ENCODE measurements at places on chromosomes 5 and 9. TPM values are rescaled to one million over a fixed set of nuclear protein-coding genes. Genes with fewer than 3 reads are reported as not detected.

Gene PCDHGB7
- 14.1 TPM for total RNA-seq

GRCh38 chr9:76662476-76663281, 101.6 kb upstream of the PCA3 start:
- no peak overlapping the region for H3K4me3 ChIP-seq
- peaks cover 15% of the 10 kb centered on the region for H3K4me1 ChIP-seq
- peak overlapping the region; percentile 62 for H3K27ac ChIP-seq
- H3K27me3 ChIP-seq: no peaks in the 10 kb centered on the region
- DNase-seq: no peak
- H3K36me3 ChIP-seq: no peaks in the 10 kb centered on the region

Gene MZB1
- total RNA-seq: not detected

DNA sequence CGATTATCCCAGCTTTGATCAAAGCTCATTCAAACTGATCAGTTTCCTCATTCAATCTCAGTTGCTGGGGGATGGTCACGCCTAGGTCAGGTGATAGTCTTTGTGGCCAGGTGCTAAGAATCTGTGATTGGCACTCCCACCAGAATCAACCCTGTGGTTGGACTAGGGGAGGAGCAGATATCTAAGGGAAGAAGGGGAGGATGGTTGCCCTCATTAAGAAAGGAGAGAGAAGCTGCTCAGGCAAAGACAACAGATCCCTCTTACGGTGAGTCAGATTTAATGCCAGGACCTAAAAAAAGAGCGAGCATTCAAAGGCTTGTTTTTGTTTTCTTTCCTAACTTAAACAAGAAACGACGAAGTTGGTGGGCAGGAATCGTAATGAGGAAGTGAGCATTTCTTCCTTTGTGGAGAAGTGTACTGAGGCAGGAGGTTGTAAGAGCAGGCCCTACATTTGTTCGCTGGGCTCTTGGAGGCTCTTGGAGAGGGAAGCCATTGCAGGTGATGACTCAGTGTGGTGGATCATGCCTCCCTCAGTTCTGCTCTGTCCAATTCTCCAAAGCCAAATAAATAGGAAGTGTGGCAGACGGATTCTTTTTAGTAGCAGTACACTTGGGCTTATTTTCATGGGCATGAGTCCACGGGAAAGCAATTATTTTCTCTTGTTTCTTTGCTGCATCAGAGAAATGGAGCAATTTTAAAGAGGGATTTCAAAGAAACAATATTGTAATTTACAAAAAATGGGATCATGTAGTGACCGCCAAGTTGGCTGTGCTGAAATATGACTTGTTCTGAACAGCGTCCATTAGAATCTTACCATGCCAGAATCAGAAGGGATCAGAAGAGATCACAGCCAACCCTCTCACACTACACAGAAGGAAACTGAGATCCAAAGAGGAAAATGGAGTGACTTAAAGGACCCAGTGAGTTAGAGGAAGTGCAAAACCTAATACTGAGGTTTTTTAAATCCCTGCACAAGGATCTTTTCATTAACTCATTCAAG, 18.7 kb upstream of the TGFBR1 start:
- no peaks in the 10 kb centered on the region for H3K4me1 ChIP-seq
- H3K36me3 ChIP-seq: no peaks in the 10 kb centered on the region
- H3K27me3 ChIP-seq: peaks cover 17% of the 10 kb centered on the region
- no peak overlapping the region for H3K27ac ChIP-seq
- no peak overlapping the region for H3K4me3 ChIP-seq

Gene PTCD2
- total RNA-seq: 13.6 TPM

DNA sequence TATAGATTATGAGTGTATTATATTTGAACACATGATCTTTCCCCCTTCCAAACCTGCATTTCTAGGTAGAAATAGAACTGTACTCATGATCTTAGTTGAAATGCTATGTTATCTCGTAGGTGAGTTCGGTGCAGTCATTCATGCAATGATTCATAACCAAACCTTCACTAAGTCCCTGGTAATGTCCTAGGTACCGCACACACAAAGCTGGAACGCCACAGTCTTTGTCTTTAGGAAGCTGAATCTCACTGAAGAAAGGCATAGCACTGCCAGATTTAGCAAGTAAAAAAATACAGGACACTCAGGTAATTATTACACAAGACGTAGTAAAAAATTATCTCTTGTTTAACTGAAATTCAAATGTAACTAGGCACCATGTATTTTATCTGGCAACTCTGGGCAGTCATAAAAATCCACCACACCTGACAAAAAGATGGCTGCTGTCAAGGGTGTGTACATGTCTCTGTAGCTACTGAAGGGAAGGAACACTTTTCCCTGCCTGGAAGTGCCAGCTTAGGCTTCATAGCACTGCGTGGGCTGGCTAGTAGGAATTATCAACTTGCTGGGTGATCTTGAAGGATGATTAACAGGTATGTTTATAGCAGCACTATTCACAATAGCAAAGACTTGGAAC, 28.0 kb upstream of the TXN start:
- H3K4me1 ChIP-seq: peaks cover 10% of the 10 kb centered on the region
- no peak overlapping the region for H3K27ac ChIP-seq
- no peak overlapping the region for H3K4me3 ChIP-seq
- no peak for DNase-seq

- no peak overlapping the region for H3K4me3 ChIP-seq
- no peak for DNase-seq
- no peak overlapping the region for H3K27ac ChIP-seq
- H3K36me3 ChIP-seq: no peaks in the 10 kb centered on the region
- H3K4me1 ChIP-seq: no peaks in the 10 kb centered on the region
- H3K27me3 ChIP-seq: peaks cover 38% of the 10 kb centered on the region
Observed at GRCh38 chr9:132712753-132713152, 42.5 kb downstream of the GTF3C4 start.

GRCh38 chr5:40572391-40572790, 107.3 kb upstream of the PTGER4 start:
- H3K36me3 ChIP-seq: no peaks in the 10 kb centered on the region
- H3K4me3 ChIP-seq: no peak overlapping the region
- DNase-seq: no peak
- H3K27me3 ChIP-seq: no peaks in the 10 kb centered on the region
- peaks cover 10% of the 10 kb centered on the region for H3K4me1 ChIP-seq

Gene SH3PXD2B
- 68.9 TPM for total RNA-seq

DNA sequence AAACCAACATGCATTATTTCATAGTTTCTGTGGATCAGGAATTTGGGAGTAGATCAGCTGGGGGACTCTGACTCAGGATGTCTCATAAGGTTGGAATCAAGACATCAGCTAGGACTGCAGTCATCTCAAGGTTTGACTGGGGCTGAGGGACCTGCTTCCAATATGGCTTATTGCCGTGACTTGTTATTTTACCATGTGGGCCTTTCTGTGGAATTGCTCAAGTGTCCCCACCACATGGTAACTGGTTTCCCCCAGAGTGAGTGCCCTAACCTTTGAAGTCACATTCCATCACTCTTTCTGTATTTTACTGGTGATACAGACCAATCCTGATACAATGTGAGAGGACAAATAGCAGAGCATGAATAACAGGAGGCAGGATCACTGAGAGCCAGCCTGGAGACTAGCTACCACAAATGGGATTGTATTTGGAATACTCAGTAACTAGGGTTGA, 70.2 kb upstream of the ELL2 start:
- H3K36me3 ChIP-seq: peaks cover 2% of the 10 kb centered on the region
- no peaks in the 10 kb centered on the region for H3K27me3 ChIP-seq
- no peaks in the 10 kb centered on the region for H3K4me1 ChIP-seq
- DNase-seq: no peak
- H3K4me3 ChIP-seq: no peak overlapping the region

Gene DAB2IP
- total RNA-seq: 75.7 TPM

DNA sequence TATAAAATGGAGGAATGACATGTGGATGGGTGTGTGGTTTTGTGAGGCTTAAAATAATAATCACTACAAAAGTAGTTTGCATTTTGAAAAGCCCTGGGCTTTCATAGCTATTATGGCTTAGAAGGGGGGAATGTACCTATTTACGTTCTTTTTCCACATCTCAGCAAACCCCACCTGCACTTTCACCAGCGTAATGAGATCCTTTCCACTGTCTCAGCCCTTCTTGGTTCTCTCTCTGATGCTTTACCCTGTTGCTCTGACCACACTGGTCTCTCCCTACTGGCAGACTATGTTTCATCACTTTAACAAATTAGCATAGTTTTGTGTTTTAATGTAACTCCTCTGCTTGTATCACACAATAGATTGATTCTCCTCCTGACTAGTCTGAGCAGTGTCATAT, 234.6 kb downstream of the DMRT2 start:
- H3K27ac ChIP-seq: no peak overlapping the region
- no peaks in the 10 kb centered on the region for H3K36me3 ChIP-seq
- no peaks in the 10 kb centered on the region for H3K4me1 ChIP-seq
- H3K27me3 ChIP-seq: peaks cover 13% of the 10 kb centered on the region

Gene FOXD4L4
- total RNA-seq: 0.38 TPM

DNA sequence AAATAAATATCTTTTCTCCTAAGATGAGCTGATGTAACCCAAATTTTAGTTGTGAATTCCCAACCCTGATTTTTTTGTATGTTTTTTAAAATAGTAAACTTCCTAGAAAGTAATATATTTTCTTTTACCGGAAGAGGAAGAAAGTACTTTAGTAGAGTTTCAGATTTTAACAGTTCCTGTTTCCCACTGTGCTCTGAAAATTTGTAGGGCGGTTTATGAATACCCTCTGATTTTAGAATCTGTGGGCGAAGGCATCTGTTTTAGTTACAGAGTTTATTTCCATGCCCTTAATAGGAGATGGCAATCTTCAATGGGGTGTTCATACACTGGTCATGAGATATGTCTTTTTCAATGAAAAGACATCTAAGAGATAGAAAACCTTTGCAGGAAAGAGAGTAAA, 3.7 kb upstream of the HOMER1 start:
- peaks cover 31% of the 10 kb centered on the region for H3K4me1 ChIP-seq
- H3K27me3 ChIP-seq: no peaks in the 10 kb centered on the region
- H3K36me3 ChIP-seq: no peaks in the 10 kb centered on the region

Gene REEP5
- 35.4 TPM for total RNA-seq

GRCh38 chr5:76590027-76590426, 33.2 kb downstream of the F2RL2 start:
- H3K27ac ChIP-seq: no peak overlapping the region
- no peaks in the 10 kb centered on the region for H3K36me3 ChIP-seq
- DNase-seq: no peak
- peaks cover 4% of the 10 kb centered on the region for H3K4me1 ChIP-seq
- no peaks in the 10 kb centered on the region for H3K27me3 ChIP-seq

GRCh38 chr5:147901599-147902039, 4.7 kb downstream of the C5orf46 start:
- H3K4me3 ChIP-seq: no peak overlapping the region
- H3K27ac ChIP-seq: peak overlapping the region; percentile 26
- peaks cover 10% of the 10 kb centered on the region for H3K27me3 ChIP-seq
- no peaks in the 10 kb centered on the region for H3K36me3 ChIP-seq
- peaks cover 24% of the 10 kb centered on the region for H3K4me1 ChIP-seq

DNA sequence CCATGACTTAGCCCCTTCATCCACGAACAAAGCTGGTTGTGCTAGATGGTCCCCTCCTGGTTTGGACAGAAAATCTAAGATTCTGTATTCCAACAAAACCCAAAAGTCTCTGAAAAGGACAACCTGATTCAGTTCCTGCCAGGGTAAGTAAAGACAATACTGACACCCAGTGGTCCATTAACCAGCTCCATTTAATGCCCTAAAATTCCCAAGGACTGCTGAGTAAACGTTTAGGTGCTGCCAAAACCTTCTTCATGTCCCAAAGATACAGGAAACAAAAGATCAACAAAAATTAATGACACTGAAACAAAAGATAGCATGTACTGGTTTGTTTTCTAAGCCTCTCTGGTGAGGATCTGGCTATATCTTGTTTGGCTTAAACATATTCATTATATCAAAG, 25.3 kb upstream of the PPP1R2B start:
- H3K27me3 ChIP-seq: no peaks in the 10 kb centered on the region
- no peak for DNase-seq
- H3K4me3 ChIP-seq: no peak overlapping the region
- no peaks in the 10 kb centered on the region for H3K36me3 ChIP-seq
- no peak overlapping the region for H3K27ac ChIP-seq

DNA sequence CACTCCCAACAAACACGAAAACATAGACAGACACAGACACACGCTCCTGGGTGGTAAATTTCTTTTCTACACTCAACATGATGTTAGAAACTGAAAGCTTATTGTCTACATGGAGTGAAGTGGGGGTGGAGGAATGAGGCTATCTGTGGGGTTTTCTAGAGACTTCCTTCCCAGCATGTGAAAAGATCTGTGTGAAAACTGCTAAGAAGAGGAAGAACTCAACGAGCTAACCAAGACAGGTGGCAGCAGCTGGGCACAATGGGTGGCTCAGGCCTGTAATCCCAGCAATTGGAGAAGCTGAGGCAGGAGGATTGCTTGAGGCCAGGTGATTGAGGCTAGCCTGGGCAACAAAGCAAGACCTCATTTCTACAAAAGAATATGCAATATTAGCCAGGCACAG, 7.6 kb downstream of the FYB1 start:
- H3K4me1 ChIP-seq: no peaks in the 10 kb centered on the region
- H3K36me3 ChIP-seq: no peaks in the 10 kb centered on the region
- no peak overlapping the region for H3K4me3 ChIP-seq
- DNase-seq: no peak

GRCh38 chr5:170311511-170312300, 14.1 kb upstream of the LCP2 start:
- H3K36me3 ChIP-seq: no peaks in the 10 kb centered on the region
- no peak overlapping the region for H3K4me3 ChIP-seq
- DNase-seq: no peak
- peaks cover 6% of the 10 kb centered on the region for H3K4me1 ChIP-seq
- H3K27ac ChIP-seq: no peak overlapping the region

DNA sequence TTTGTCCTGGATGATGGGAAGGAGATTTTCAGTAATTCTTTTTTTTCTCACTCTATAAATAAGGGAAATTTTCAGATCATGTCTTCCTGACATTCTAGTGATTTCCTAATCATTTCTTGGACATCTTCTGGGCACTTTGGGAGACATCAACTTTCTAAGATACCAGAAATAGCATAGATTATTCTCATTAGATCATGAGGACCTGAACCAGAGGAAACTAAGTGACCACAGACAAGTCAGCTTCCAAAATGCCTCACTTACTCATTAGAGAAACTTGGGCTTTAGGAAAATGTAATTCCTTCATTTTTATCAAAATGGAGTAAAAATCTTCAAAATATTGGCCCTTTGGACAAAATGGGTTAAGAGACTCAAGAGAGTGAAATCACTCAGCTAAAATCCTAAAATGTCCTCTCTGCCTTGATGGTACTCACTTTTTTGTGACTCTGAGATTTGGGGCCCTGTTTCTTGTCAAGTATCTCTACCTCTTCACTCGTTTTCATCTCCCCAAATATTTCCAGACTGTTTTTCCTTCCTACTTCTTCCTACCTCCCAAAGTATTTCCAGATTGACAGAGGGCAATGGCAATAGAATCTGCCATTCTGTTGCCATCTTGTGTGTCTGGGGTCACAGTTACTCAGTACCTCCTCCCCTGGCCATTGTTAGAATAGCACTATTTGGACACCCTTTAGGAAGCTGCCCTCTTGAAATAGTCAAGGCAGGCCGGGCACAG, 194.5 kb downstream of the NR3C1 start:
- H3K27me3 ChIP-seq: no peaks in the 10 kb centered on the region

Gene TEX48
- total RNA-seq: not detected

DNA sequence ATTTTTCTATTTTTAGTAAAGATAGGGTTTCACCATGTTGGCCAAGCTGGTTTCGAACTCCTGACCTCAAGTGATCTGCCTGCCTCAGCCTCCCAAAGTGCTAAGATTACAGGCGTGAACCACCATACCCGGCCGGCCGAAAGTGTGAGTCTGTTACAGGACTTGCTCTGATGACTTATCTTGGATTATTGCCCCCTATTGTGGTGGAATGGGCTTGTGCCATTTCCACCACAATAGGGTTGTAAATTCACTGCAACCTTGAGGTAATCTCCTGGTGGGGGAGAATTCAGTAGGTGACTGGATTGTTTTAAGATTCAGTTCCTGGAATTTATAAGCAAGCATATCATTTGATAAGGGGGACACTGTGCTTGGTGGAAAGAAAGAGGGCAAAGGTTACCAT, 15.0 kb upstream of the HMGCR start:
- no peaks in the 10 kb centered on the region for H3K4me1 ChIP-seq

Gene NCBP1
- total RNA-seq: 38.4 TPM
